ENCODE measurements at places on chromosomes 11 and 22. TPM values are rescaled to one million over a fixed set of nuclear protein-coding genes. Genes with fewer than 3 reads are reported as not detected.

The KRTAP5-2 gene
- not detected for total RNA-seq

The HTR3A gene
- total RNA-seq: 0.21 TPM

The LRP4 gene
- total RNA-seq: not detected

The DAGLA gene
- 0.94 TPM for total RNA-seq

The PKNOX2 gene
- under 0.01 TPM for total RNA-seq

The EXPH5 gene
- 3.8 TPM for total RNA-seq

The MTMR2 gene
- 8.2 TPM for total RNA-seq

The CHRNA10 gene
- 0.31 TPM for total RNA-seq

The LRRC56 gene
- total RNA-seq: 0.94 TPM

The SCGB1D4 gene
- not detected for total RNA-seq

The IFITM10 gene
- 4.8 TPM for total RNA-seq

The HEPHL1 gene
- not detected for total RNA-seq

The GGTLC3 gene
- total RNA-seq: not detected

The KRTAP5-8 gene
- not detected for total RNA-seq

The CALCA gene
- total RNA-seq: not detected

Data from mononuclear cell (primary cell).